ENCODE measurements at places on chromosomes 5 and 9.

DNA sequence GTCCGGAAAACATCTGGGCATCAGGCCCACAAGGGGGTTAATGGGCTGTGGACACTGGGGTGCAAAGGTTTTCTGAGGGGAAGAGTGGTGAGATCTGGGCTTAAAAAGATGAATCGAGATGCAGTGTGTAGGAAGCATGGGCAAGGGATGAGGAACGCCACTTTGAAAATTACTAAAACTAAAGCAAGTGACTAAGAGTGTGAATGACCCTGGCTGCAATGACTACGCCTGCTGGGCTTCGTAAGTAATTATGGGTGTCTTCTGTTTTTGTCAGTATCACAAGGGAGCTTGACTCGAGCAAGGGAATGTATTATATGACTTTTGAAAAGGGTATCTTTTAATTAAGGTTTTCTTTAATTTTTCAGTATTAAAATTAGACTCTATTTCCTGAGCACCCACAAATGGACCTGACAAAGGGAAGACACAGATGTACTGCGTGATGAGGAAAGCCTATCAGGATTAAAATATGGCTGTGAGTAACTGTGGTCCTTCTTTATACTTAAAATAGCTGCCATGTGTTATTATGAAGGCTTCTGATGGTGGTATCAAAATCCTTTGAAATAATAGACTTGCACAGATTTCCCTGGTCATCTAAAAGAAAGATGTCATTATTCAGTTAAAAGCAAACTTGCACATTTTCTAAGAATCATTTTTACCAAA lies 4.2 kb downstream of the CTXN3 start:
- no peak for DNase-seq

DNA sequence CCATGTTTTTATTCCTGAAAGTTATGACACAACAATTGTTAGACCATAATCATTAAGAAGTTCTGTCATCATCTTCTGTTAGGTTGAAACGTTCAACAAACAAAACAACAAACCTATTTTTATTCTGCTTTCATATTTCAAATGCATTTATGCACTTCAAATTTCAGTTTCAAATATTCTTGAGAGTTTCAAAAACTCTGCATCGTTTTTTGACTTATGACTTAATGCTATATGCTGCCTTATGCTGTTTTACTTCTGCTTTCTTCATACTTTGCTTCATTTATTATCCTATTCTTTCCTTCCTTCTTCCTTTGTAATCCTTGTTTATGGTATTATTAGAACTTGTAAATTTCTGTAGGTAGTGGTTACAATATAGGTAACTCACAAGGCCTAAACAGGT lies 95.0 kb downstream of the PCSK1 start:
- no peak for DNase-seq

- no peak for DNase-seq
These were observed 60.5 kb downstream of the SIL1 start for GRCh38 chr5:139137697-139138096.

- peak; percentile 45 for DNase-seq
These were observed 72.1 kb downstream of the MRPL36 start for GRCh38 chr5:1727571-1727970.

- DNase-seq, result peak; percentile 91
These were observed at the start of gene SLC45A2 for GRCh38 chr5:33984671-33985124. SLC45A2 (minus strand) TSS chr5:33984693; CDS start chr5:33984583, 110 bp downstream.

All from osteoblast (primary cell).